ENCODE measurements at places on chromosomes 7 and 10. TPM values are rescaled to one million over a fixed set of nuclear protein-coding genes. Genes with fewer than 3 reads are reported as not detected.

The SDK1 gene
- 1.2 TPM for polyA plus RNA-seq

The TCAF2 gene
- 23.3 TPM for polyA plus RNA-seq

The PRKAR2B gene
- polyA plus RNA-seq = 19.3 TPM

DNA sequence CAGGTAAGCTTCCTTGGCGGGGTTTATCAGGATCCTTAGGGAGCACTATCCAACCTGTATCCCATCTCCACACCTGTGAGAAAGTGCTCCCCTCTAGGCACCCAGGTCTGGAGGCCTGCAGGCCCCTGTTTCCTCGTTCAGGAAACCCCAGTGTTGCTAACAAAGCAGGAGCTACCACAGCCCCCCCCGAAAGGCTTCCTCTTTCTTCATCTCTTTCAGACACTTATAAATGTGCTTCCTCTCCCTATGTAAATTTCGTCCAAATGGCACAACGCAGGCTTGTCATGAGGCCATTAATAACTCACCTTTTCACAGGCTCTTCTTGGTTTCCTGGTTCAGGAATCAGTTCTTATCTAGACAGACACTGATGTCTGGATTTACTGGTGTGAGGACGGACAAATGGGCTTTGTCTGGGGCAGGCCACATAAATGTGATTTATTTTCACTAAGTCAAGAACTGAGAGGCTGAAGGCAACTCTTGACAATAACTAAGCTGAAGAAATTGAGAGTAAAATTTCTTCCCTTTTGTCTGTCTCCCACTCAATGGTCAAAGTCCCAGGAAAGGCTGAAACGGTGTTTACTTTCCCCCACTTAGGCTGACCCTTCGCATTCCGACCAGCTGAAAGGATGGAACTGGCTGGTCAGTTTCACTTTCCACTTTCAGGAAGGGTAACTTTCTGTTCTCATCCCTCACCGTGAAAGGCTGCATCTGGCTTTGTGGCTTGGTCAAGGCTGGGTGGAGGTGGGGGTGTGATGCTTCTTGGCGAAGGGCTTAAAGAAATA is 46.8 kb downstream of the PIK3AP1 start:
- H3K4me1 ChIP-seq = no peaks in the 10 kb centered on the region
- H3K36me3 ChIP-seq = no peaks in the 10 kb centered on the region
- no peak overlapping the region for H3K4me3 ChIP-seq
- no peak for DNase-seq

DNA sequence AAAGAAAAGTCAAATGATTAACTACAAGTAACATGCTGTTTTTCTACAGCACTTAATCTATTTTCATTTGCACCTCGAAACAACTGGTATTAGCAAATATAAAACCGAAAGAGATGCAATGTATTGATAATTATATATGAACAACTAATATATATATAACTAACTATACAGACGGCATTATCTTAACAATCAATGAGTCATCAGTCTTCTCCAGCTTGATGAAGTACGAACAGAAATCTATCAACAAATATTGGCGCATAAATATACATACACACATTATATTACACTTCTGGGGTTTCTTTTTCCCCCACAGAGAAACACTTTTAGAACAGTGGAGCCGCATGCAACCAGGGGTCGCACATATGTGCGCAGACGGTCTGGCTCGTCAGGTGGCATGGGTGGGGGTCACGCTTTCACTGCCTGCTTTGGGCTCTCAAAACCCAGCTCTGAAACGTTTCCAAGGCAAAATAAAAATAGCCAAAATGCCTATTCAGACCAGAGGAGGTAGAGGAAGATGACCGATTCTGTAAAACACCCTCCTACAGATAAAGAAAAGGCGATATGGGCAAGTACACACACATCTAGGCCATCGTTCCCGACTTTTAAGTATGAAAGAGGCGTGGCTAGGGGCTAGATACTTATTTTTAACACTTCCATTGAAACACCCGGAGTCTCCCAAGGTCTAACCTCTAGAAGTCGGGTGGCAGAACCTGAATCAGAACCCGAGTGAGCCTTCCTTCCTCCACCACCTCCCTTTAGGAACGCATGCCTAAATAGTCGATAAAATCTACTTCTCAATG is 1.7 kb downstream of the ARHGAP12 start:
- no peaks in the 10 kb centered on the region for H3K36me3 ChIP-seq
- H3K4me1 ChIP-seq = peaks cover 13% of the 10 kb centered on the region
- peak overlapping the region; percentile 93 for H3K27ac ChIP-seq
- peak overlapping the region; percentile 96 for H3K4me3 ChIP-seq

GRCh38 chr7:47931005-47932004 is 17.0 kb downstream of the PKD1L1 start:
- H3K36me3 ChIP-seq = no peaks in the 10 kb centered on the region
- peaks cover 7% of the 10 kb centered on the region for H3K4me1 ChIP-seq

DNA sequence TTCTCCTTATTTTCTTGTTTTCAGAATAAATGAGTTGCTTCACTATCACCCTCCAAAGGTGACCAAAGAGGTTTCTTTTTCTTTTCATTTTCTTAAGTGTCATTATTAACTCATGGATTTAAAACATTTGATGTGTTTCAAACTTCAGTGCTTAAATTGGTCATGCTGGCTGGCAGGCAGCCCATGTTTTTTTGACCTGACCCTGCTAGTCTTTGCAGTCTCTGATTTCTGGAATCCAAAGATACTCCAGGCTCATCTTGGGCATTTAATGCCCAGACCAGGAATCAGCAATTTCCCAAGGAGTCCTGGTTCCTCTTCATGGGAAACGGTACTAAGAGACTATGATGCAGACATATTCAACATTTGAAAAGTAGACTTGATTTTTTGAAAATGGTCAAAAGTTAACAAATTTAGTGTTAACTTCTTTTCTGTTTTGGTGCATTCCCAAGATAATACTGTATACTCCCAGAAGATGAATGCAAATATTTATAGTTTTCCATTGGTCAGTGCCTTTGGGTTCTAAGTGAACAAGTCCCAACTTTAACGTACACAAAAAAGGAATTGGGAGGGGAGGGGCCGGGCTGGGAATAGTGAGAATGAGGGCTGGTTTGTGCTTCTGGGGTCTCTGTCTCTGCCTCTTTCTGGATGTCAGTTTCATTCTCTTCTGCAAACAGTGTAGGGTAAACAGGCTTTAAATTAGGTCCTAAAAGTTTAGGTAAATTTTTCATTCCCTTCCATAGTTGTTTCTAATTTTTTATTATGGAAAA is 19.8 kb downstream of the NUB1 start:
- H3K36me3 ChIP-seq = peaks cover 59% of the 10 kb centered on the region
- no peak overlapping the region for H3K4me3 ChIP-seq
- no peaks in the 10 kb centered on the region for H3K4me1 ChIP-seq
- no peak for DNase-seq
- H3K27ac ChIP-seq = no peak overlapping the region
- H3K27me3 ChIP-seq = no peaks in the 10 kb centered on the region

GRCh38 chr10:123607386-123607785 is 58.8 kb upstream of the GPR26 start:
- no peak overlapping the region for H3K27ac ChIP-seq
- no peaks in the 10 kb centered on the region for H3K27me3 ChIP-seq
- H3K4me1 ChIP-seq = no peaks in the 10 kb centered on the region
- no peaks in the 10 kb centered on the region for H3K36me3 ChIP-seq
- no peak overlapping the region for H3K4me3 ChIP-seq
- no peak for DNase-seq

DNA sequence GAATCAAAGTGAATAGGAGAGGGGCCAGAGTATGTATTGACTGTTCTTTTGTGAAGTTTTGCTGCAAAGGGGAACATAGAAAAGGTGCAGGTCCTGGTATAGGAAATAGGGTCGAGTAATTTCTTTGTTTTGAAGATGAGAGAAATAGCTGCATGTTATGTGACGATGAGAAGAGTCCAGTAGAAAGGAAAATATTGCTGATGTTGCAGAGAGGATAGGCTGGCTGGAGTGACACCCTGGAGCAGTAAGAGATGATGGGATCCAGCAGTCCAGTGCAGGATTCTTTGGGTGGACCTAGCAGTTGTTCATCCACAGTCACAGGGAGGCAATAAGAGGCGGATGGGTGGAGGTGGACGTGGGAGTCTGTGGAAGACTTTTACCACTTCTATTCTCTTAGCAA is 2.1 kb upstream of the BMS1 start:
- no peak overlapping the region for H3K27ac ChIP-seq
- no peak for DNase-seq
- no peak overlapping the region for H3K4me3 ChIP-seq
- H3K36me3 ChIP-seq = peaks cover 12% of the 10 kb centered on the region
- peaks cover 5% of the 10 kb centered on the region for H3K27me3 ChIP-seq

DNA sequence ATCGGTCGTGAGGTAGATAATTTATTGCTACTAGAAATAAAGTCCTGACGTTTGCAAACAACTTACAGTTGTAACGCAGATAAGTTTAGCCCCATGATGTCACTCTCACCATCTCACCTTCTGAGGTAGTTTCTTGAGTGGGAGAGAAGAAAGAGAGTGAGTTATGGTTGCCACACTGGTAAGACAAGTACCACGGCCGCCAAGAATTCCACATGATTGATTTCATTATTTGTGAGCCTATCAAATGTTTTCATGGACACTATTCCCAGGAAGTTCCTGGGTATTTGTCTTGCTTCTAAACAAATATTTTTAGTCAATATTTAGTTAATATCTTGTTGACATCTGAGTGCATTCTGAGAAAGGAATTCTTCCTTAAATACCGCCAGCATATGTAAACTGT is 339.4 kb upstream of the KIAA1217 start:
- DNase-seq = no peak
- no peaks in the 10 kb centered on the region for H3K4me1 ChIP-seq
- H3K4me3 ChIP-seq = no peak overlapping the region
- H3K27ac ChIP-seq = no peak overlapping the region

DNA sequence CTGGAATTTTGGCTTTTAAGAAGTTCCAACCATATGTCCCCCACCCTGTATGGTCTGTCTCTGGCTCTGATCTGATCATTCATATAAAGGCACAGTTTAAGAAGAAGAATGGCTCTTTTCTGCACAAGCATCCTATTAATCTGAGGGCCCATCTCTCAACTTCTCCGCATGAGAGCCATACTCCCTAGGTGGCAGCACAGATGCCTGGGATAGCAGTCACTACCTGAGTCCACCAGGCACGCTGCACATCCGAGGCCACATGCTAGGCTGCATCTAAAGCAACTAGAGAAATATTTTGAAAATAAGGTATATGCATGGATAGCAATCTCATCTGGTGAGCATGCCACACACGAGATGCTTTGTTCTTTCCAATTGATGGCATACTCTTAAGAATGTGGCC is 565.5 kb downstream of the PARD3 start:
- DNase-seq = peak; percentile 35
- no peaks in the 10 kb centered on the region for H3K27me3 ChIP-seq
- no peak overlapping the region for H3K4me3 ChIP-seq
- H3K27ac ChIP-seq = no peak overlapping the region
- peaks cover under 1% of the 10 kb centered on the region for H3K4me1 ChIP-seq

GRCh38 chr10:91711885-91712680 is 79.2 kb upstream of the PPP1R3C start:
- H3K27ac ChIP-seq = no peak overlapping the region
- no peaks in the 10 kb centered on the region for H3K27me3 ChIP-seq
- H3K4me1 ChIP-seq = no peaks in the 10 kb centered on the region
- H3K36me3 ChIP-seq = no peaks in the 10 kb centered on the region

DNA sequence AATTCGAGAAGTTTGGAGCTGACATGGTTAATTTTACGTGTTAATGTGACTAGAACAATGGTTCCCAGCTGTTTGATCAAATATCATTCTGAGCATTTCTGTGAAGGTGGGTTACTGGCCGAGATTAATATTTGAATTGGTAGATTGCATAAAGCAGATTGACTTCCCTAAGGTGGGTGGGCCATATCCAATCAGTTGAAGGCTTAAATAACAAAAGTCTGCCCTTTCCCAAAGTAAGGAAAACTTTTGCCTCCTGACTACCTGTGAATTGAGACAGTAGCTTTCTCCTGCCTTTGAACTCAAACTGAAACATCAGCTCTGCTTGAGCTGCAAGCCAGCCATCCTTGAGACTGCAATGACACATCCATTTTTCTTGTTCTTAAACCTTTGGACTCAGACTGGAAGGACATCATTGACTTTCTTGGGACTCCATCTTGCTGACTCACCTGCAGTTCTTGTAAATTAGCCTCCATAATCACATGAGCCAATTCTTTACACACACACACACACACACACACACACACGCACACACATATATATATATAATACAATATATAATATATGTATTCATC is 63.1 kb upstream of the LRRTM3 start:
- no peaks in the 10 kb centered on the region for H3K36me3 ChIP-seq
- DNase-seq = no peak
- H3K27me3 ChIP-seq = no peaks in the 10 kb centered on the region
- no peak overlapping the region for H3K4me3 ChIP-seq

GRCh38 chr10:88127269-88127668 is 263.8 kb downstream of the PTEN start:
- H3K4me3 ChIP-seq = no peak overlapping the region
- DNase-seq = no peak
- no peaks in the 10 kb centered on the region for H3K36me3 ChIP-seq
- H3K27me3 ChIP-seq = no peaks in the 10 kb centered on the region
- no peak overlapping the region for H3K27ac ChIP-seq
